ENCODE measurements at places on chromosomes 1 and 21. TPM values are rescaled to one million over a fixed set of nuclear protein-coding genes. Genes with fewer than 3 reads are reported as not detected.

GNG4 gene
- not detected for total RNA-seq

CYP2J2 gene
- 29.4 TPM for total RNA-seq

SPATA45 gene
- not detected for total RNA-seq

LHX8 gene
- total RNA-seq = not detected

TSPEAR gene
- total RNA-seq = not detected

LRRN2 gene
- 0.42 TPM for total RNA-seq

MLLT11 gene
- total RNA-seq = 0.17 TPM

CAMSAP2 gene
- 8.6 TPM for total RNA-seq

Measured in liver (tissue), 10 donors.